CD4-positive, alpha-beta T cell treated with Interleukin-10 for 1 hour (primary cell): ENCODE measurements at places on chromosomes 7 and 10.
A peak's percentile ranks its signal among the peaks of the same experiment; 100 is the strongest.

DNA sequence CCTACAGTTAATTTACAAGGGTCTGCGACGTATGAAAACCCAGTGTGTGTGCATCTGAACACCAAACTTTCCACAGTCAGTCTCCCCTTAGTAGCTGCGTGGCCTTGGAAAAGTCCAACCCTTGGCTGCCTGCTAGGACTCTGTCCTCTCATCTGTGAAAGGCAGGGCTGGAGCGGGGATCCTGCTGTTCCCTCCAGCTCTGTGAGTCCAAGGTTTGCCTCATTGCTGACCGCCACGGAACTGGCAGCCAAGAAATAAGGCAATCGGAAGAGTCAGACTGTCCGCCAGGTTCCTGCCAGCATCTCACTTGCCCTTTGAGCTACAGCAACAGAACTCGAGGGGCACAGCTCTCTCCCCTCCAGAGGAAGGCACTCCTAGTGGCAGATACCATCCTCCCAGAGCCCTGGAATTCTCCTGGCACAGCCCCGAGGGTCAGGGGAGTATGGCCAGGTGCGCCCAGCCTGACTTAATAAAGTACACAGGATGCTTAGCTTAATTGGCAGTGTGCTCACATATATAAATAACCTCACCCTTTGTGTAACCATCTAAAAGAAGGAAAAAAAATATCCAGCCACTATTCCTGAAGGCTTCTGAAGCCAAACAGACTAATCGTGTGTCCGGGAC is 530.1 kb upstream of the FOXK1 start:
- DNase-seq: no peak

DNA sequence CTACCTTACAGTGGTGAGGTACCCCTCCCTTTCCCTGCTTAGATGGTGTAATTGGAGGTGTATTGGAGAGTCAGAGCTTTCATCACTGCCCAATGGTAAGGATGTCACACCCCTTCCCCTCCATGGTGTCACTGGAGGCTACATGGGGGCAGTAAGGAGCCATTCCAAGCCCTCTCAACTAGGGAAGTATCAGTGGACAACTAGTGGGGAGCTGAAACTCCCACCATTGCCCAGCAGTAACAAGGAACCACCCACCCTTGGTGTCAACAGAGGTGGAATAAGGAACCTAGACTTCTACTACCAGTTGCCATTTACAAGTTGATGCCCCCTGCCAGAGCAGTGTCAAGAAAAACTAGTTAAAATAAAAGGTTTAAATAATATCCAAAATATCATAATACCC is 2.8 kb upstream of the HIBADH start:
- DNase-seq: no peak

- peak; percentile 62 for DNase-seq
Measured at GRCh38 chr10:33109788-33110469, 151.9 kb upstream of the ITGB1 start.

GRCh38 chr10:79072994-79073645 is 4.4 kb downstream of the ZMIZ1 start:
- no peak for DNase-seq

DNA sequence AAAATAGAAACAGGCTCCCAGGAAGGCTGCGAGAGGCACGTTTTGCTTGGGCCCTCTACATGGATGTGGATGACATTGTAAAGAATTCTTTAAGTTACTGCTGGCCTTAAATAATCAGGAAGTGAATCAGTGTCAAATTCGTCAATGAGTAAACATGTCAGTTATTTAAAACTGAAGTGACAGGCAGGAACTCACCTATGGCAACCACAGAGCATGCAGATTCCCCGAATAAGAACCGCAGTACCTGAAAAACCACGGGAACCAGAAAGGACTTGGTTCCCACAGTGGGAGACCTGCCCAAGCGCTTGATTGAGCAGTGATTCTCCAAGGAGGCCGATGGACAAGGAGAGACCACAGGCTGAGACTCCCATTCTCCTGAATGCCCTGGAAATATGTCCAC is 351.2 kb upstream of the AKR1E2 start:
- DNase-seq: no peak

DNA sequence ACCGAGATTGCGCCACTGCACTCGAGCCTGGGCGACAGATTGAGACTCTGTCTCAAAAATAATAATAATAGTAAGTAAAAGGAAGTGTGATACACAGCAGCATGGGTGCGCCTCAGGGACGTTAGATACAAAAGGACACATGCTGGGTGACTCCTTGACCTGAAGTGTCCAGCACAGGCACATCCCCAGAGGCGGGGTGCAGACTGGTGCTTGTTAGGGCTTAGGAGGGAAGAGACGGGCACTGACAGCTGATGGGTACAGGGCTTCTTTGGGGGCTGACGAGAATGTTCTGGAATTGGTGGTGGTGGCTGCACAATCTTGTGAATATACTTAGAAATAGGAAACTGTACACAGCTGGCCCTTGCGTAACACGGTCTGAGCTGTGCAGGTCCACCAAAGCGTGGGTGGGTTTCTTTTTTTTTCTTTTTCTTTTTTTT is 61.8 kb upstream of the DNAJB6 start:
- no peak for DNase-seq

DNA sequence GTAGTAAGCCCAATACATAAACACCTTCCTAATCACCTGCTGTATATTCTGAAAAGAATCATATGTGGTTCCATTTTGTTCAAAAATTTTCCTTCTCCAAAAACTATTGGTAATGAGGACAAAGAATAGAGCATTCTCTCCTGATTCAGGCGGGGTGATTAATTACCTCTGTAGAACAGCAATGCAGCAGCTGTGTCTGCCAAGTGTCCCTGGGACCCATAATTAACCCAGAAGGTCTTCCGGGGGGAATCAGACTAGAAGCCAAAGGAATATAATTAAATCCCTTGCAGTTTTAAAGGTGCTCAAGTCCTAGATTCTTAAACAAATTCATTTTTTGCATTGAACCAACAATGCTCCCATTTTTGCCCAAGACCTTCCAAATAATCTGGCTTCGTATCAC is 60.3 kb upstream of the ABLIM1 start:
- no peak for DNase-seq

DNA sequence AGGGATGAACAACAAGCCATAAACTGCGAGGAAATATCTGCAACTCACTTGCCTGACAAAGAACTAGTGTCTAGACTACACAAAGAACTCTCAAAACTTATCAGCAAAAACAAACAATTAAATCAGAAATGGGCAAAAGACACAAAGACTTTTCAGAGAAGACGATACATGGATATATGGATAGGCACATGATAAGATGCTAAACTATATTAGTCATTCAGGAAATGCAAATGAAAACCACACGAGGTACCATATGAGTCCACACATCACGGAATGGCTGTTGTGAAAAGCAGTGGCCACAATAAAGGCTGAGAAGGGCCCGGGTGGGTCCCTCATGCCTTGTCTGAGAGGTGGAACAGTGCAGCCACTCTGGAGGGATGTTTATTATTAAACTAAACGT is 267.8 kb downstream of the WDR37 start:
- DNase-seq: no peak

GRCh38 chr10:75417522-75417927 is 13.9 kb upstream of the LRMDA start:
- DNase-seq: no peak

DNA sequence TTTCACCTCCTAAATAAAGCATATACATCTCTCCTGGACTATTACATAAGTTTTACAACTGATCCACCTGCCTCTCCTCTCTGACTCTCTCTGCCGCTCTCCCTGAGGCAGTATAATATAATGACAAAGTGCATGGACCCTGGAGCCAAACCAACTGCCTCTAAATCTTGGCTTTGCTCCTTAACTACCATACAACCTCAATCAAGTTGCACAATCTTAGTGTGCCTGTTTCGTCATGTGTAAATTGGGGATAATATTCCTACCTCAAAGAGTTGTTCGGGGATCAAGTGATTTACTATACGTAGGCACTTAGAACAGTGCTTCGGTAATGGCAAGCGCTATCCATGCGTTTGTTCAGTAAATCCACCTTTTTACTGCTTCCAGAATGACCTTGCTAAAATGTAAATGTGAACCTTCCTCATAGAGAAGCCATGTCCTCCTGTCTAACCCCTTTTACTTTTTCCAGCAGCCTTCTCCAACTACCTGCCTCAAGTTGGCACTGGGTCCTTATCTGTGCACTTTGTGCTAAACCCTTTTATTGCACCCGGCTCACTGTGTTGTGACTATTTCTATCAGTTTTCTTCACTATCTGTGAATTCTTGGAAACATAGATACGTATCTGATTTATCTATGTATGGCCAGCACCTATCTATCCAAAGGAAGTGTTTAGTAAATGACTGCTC is 30.6 kb upstream of the DLD start:
- no peak for DNase-seq

DNA sequence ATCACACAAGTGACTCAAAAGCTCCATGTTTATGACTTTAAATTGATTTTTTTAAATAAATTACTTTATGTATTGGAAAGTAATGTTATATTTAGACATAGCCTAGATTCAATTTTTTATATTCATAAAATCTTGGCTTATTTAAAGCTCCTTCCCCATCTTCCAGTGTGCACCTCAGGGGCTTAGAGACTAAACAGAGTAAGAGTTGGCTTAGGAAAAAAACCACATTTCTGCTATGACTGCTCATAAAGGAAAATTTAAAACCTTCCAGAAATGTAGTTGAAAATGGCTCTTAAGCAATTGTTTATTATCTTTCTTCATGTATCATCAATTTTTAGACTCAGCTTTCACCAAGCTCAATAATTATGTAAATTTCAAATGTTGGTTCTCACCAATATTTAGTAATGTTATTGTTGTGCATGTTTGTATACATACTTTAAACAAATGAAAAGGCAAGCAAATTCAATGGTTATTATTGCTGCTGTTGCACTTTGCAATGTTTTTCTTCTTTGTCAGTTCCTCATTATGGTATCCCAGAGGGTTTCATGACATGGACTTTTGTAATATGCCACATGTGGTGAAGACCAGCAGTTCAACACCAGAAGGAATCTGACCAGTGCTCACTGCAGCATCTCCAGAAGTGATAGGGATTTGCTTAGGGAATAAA is 700.1 kb upstream of the ANKRD30A start:
- DNase-seq: no peak

- no peak for DNase-seq
Measured at GRCh38 chr10:74322141-74322540, 171.1 kb downstream of the ADK start.

GRCh38 chr7:69860486-69860885 is 262.2 kb downstream of the AUTS2 start:
- no peak for DNase-seq

- DNase-seq: no peak
Measured at GRCh38 chr7:18607025-18607424, 111.5 kb downstream of the HDAC9 start.

GRCh38 chr10:48973065-48973464 is 33.4 kb upstream of the LRRC18 start:
- no peak for DNase-seq

- DNase-seq: no peak
Measured at GRCh38 chr10:17585016-17585415, 32.2 kb downstream of the HACD1 start.

- no peak for DNase-seq
Measured at GRCh38 chr10:90644165-90644564, 213.7 kb downstream of the HTR7 start.

DNA sequence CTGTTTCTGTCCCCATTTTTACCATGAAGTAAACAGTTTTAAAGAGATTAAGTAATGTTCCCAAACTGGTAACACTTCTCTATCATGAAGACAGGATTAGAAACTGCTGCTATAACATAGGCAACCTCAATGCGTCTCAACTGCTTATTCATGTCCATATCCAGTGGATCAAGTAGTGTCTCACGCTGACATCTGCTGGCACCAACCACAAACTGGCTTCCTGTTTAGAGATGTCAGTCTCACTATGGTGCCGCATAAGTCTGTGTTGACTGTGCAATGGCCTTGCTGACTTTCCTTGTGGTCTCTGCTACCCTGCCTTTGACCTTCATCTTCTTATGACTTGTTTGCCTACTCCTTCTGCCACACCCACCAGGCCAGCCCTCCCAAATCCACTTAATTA is 369.6 kb upstream of the DPP6 start:
- DNase-seq: no peak

DNA sequence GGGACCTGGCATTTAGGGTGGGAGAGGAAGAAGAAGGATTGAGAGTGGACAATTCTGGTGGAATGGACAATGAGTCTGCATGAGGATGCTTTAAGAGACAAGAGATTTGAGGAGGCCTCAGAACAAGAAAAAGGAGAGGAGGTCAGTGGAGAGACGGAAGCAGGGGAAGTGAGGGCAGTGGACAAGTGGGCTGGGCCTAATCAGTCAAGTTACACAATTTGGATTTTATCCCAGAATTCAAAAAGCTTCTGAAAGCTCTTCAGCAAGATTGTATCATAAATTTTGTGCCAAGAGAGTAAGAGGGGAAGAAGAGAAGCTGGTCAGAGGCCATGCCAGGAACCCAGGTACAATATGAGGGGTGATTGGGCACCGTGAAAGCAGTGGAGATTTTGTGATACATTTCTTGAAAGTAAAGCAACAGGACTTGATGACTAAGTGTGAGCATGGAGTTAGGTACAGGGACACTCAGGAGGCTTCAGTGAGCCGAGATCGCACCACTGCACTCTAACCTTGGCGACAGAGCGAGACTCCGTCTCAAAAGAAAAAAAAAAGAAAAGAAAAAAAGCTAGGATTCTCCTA is 19.3 kb upstream of the TSPAN13 start:
- no peak for DNase-seq

DNA sequence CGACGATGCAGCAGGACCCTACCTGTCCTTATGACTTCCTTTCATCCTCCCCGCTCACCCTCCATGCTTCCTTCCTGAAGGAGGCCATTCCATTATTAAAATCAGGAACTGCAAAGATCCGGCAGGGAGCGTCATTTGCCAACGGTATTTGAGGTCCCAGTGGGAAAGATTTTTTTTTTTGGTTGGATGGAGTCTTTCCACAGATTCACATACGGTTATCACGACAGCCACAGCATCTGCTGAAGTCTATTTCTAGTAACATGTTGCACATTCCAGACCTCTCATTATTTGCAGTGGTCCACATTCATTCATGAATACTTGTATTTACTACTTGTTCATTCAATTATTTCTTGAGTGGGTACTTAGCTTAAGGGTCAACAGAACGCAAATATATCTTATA is 94.7 kb upstream of the LYZL2 start:
- no peak for DNase-seq

DNA sequence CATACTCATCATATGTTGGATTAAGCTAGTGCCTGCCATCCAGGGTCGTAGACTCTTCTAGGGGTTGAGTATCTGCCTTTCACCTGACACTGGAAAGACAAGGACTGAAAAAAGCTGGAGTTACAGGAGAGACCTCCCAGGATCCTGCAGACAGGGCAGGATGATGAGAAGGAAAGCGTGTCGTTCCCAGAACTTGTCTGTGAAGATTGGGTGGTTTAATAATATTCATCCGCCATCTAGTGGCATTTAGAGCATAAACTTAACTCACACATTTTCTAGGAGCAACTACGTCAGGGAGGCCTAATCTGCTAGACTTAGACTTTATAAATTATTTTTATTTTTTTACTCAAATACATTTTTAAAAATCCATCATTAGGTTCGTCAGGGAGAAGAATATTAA is 59.6 kb downstream of the ADRB1 start:
- peak; percentile 48 for DNase-seq

DNA sequence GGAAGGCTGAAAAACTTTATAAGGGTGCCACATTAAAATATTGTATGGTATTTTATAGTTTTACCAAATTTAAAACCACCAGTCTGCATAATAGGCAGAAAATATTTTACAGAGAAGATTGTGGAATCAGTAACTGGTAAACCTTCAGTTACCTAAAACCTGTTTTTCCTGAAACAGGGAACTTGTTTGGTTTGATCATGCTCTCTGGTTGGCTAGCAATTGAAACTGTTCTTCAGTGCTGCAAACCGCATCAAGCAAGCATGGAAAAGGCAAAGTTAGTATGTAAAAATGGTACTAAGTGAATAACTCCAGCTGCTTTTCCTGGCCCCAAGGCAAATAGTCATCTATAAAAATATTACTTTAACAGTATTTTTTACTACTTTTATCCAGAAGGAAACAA is 316.9 kb upstream of the LRRN3 start:
- DNase-seq: no peak
